ENCODE measurements at places on chromosomes 12 and 14.

DNA sequence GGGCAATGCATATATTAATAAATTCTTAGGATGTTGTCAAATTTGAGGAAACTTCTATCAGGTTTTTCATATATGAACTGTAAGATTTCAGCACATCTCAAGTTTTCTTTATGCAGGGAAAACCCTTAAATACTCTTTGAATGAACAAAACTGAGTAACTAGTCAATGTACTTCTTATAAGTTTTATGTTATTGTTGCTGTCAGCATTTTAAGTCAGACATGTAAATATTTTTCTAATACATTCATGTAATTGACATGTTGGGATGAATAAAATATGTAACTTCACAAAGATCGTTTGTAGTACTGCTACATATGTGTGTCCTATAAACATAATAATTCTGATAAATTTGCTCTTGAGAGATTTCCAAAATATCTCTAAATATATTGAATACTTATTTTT is 109.6 kb downstream of the BMP4 start:
- DNase-seq = no peak

GRCh38 chr14:68144051-68144681 is 324.6 kb downstream of the RAD51B start:
- DNase-seq = no peak

DNA sequence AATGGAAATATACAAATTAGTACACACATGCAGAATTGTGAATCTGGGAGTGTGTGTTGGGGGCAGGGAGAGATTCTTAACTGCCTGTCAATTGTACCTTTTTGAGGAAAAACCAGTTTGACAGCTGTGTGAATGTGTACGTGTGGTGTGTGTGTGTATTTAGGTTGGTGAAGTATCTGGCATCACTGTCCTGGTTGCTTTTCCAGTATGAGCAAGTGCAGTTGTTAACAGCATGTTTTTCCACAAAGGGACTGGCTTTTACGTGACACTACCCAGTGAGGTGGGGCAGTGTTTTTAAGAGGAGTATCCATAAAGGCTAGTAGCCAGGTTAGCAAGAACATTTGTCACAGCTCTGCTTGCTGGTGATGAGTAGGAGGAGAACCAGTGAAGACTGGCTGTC is 56.1 kb downstream of the DAAM1 start:
- DNase-seq = no peak

DNA sequence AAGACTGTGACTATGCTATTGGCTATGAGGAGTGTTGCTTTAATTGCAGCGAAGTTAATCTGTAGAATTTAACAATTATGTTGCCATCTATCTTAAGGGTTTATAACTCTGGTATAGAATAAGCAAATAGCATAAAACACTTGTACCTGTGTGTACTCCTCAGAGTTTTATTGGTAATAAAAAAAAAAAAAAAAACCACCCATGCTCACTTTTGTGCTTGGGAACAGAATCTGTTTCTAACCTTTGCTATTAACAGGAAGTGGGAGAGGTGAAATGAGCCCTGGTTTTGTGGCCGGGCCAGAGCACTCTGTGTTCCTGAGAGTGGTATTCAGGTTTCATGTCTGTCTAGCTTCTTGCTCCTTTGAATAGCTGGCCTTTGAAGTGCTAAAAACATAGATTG is 53.1 kb downstream of the PDE3A start:
- no peak for DNase-seq

DNA sequence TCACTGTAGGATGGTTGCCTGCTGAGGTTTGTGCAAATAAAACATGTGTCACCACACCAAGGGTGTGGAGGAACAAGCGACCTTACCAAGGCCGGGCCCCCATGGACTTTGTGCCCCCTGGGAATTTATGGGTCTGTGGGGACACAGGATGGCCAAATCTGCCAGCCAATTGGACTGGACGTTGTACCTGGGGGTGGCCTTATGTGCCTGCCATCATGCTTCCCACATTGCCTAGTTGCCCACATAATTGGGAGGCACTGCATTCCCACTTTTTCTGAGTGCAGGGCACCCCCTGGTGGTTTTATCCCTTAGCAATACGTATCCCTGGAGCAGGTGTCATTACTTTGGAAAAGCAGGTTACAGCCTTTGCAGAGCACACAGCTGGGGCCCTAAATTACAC is 92.6 kb upstream of the TMPO start:
- DNase-seq = no peak

- no peak for DNase-seq
Measured at GRCh38 chr14:104451474-104451873, 128.1 kb upstream of the C14orf180 start.

DNA sequence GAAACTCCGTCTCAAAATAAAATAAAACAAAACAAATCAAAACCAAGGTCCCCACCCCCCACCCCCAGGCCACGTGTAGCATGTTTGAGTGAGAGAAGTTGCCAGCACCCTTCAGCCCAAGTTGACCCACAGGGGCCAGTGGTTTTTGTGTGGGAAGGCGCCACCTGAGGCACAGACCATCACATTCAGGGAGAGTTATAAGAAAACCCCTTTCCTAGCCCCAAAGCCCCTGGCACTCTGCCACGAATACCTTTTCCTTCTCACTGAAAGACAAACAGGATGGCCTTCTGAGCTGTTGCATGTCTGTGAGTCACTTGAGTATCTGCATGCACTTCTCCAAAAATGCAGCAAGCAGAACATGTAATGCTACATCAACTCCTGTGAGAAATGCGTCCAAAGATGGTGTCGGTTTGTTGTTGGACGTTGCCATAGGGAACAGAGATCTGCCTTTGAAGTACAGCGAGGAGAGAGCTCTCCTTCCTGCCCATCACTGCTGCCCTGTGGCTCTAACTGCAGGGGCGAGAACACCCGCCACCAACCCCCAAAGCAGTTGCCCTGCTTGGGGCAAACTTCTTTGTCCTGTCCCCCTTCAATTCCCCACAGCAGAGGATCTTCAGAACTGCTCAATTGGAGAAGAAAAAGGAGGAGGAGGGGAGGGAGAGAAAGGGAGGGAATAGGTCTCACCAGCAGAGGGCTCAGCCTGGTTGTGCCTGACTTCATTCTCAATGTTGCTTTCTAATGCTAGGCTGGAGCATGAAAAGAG is 2.7 kb upstream of the TRAF3 start:
- peak; percentile 87 for DNase-seq

GRCh38 chr14:102140027-102140749 is 491 bp downstream of the WDR20 start:
- peak; percentile 31 for DNase-seq

GRCh38 chr14:50529288-50530179 is 2.8 kb downstream of the MAP4K5 start:
- no peak for DNase-seq

GRCh38 chr14:97975216-97975615 is 1178.0 kb downstream of the VRK1 start:
- DNase-seq = no peak

DNA sequence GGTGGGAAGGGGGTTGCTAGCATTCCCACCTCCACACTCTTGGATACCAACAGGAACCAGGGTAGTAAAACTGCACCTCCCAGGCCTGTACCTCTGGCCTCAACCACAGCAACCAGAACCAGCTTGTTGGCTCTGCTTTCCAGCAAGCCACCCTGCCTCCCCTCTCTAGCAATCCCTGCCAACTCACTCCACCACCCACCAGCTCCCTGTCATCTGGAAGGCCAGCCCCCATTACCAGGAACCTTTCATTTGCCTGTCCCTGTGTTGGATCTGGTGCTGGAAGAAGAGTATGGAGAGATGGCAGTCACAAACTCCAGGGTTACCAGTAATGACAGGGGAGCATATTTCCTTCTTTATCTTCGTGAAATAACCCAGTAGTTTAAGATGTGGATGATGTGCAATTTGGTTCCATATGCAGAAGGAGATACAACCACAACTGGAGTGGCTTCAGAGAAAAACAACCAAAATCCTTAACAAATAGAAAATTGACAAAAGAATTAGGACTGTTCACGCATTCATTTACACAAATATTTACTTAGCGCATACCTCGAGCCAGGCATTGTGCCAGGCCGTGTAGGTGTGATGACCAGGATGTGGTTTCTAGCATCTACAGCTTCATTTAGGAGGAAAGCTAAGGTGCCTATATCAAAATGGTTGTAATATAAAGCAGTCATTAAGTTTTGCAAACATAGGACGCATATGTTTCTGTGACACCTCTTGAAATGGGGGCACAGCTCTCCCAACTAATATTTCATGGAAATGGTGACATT is 3.4 kb downstream of the B4GALNT3 start:
- DNase-seq = no peak

- no peak for DNase-seq
Measured at GRCh38 chr14:60922050-60922449, 58.8 kb downstream of the TRMT5 start.

DNA sequence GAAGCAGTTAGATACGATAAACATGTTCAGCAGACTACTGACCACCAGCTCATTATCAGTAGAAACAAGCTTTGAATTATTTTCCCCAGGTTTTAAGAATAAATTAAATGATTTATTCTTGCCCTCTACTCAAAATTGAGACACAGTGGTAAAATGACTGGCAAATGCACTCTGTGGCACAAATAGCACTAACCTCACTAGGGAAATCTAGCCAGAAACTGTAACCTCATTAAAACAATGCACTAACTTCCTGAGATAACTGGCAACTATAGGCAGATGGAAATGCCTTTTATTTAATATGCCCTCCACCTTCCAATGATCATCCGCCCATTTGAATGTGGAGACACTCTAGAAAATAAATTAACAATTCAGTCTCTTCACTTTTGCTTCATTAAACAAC is 33.2 kb downstream of the CPNE8 start:
- no peak for DNase-seq

DNA sequence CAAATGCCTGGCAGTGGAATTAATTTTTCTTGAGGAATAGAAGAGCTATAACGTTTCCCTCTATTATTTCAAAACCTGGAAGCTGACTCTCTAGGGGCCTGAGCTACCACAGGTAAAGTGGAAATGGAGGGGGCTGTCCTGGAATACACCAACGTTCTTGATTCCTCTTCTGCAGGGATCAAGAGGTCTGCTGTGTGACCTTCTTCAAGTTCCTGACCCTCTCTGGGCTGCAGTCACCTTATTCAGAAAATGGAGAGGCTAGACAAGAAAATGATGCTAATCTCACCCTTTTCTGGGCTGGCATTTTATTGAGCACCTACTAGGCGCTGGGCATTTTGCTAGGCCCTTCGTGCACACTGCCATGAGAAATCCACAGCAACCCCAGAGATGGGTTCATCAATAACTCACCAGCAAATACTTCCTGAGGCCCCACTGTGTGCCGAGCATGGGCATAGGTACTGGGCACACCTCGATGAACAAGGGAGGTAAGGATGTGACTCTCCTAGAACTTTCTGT is 55.2 kb upstream of the DLK1 start:
- no peak for DNase-seq

DNA sequence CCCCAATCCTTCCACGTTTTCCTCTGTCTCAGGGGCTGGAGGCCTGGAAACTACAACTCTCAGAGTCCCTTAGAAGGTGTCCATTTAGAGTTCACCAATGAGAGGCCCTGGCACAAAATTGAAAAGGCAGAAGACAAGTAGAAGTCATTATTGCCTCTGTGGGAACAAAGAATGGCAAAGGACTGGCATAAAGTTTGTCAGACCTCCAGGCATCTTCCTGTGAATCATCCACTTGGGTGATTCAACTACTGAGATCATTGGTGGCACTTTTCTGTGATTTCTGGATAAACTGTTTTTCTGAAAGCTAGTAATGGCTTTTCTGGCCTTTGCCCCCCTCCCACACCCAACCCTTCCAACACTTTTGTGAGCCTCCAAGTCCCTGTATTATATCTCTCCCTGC is 42.6 kb upstream of the C12orf42 start:
- DNase-seq = no peak

DNA sequence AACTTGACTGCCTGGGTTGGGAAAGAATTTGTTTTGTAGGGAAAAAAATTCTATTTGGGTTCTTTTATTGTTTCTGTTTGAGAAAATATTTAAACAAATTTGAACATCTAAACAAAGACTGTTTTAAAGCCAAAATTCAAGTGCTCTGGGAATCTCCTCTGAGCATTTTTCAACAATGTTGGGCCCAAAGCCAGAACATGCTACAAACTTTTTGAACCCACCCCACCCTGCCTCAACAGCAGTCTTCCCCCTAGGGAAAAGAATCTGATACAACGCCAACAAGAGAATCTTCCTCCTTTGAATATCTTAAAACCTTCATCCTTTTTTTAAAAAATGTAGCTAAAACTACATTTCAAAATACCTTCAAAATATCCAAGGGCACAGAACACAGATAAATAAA is 20.4 kb upstream of the NID2 start:
- no peak for DNase-seq

- no peak for DNase-seq
Measured at GRCh38 chr12:64716839-64717455, 42.3 kb downstream of the GNS start.

GRCh38 chr12:130031041-130031440 is 127.2 kb upstream of the TMEM132D start:
- no peak for DNase-seq

GRCh38 chr12:45260104-45260815 is 44.4 kb downstream of the ANO6 start:
- no peak for DNase-seq

DNA sequence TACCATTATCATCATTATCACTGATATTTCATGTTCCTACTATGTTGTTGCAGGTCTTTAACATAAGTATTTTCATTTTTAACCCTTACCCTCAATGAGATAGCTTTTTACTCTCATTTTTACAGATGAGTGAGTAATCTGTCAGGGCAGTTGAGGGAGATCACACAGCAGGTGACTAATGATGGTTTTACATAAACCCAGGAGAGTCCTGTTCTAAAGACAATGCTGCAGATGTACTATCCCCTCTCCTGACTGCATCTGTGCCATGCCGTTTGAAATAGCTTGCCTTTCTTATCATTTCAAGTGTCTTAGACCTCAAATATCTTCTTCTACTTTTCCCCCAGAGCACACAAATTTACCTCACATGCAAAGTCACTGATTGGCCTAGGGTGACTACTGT is 1552.1 kb upstream of the SEL1L start:
- DNase-seq = no peak

- DNase-seq = peak; percentile 38
Measured at GRCh38 chr12:6866920-6867412, 365 bp upstream of the TPI1 start.

Data from G401 (cell line).